ENCODE measurements at places on chromosomes 12 and 14.
A peak's percentile ranks its signal among the peaks of the same experiment; 100 is the strongest.

DNA sequence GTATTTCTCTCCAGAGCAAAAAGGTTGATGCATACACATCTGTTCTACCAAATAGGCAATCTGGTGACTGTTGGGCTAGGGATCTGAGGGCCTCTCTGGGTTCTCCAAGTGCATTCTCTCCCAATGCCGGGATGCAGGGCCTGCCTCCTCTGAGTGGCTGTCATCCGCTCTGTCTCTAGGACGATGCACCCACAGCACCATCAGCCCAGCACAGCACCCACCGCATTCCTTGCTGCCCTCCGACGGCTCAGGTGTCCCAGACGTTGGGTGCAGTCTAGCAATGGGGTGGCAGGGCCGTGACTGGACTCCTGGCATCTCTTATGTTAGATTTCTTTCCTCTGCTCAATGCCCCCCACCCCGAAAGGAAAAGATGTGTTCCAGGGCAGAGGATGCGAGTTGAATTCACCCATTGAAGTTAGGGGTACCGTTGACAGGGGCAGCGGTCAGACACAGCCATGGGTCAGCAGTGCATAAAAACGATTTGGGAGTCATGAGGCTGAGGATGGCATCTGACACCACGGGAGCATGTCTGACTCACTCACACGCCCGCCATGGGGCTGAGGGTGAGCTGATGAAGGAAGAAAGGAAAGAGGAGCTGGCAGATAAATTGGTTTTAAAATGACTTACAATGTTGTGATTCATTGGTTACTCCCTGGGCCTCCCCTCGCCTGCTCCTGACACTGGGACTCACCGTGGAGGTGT lies 93.2 kb upstream of the C14orf180 start:
- DNase-seq: no peak

DNA sequence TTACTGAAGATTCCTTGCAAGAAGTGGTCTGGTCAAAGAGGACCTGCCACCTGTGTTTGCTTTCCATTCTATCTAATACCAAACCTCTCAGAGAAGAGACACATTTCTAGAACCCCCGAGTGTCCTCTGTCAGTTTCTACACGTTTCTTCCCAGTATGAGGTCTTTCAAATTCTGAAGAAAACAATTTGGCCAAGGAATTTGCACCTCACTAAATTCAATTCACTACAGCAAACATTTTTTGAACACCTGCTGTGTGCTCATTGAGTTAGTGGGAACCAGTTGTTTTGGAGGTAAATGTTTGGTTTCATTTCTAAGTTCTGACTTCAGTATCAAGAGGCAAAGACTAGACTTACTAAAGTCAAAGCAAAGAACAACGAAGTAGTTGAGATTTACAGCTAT lies 19.4 kb downstream of the GPR19 start:
- DNase-seq: no peak

GRCh38 chr14:58829594-58829993 lies 191.8 kb downstream of the DACT1 start:
- DNase-seq: no peak

DNA sequence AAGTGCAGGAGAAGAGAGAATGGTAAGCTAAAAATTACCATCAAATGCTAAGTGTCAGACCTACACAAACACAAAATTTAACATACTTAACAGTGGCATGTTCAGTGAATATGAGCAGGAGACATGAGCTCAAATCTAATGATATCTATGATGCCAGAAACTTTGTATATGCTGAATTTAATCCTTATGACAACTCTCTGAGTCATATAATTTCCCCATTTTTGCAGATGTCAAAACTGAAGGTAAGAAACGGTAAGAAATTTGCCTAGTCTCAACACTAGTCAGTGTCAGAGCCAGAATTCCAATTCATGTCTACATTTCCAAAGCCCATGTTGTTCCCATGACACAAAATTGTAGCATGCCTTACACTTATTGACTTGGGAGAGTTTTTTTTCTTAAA lies 375.8 kb downstream of the APAF1 start:
- DNase-seq: no peak

GRCh38 chr14:94079891-94080620 lies 946 bp downstream of the DDX24 start:
- DNase-seq: peak; percentile 52

- DNase-seq: peak; percentile 38
These were observed 76.4 kb upstream of the DICER1 start for GRCh38 chr14:95233702-95234241.

- no peak for DNase-seq
These were observed 142.7 kb downstream of the TBX5 start for GRCh38 chr12:114263056-114263805.

- DNase-seq: no peak
These were observed 13.4 kb upstream of the GPRC5A start for GRCh38 chr12:12877781-12878455.

GRCh38 chr12:56020423-56021184 lies at the start of gene IKZF4:
TSS of gene IKZF4 (plus strand) at chr12:56021043. CDS start at chr12:56021494, 451 bp downstream.
- peak; percentile 18 for DNase-seq

GRCh38 chr12:4174417-4174816 lies 99.1 kb upstream of the CCND2 start:
- DNase-seq: no peak

- no peak for DNase-seq
These were observed 157.6 kb downstream of the DUSP6 start for GRCh38 chr12:89194683-89195082.

- peak; percentile 71 for DNase-seq
These were observed 75.2 kb upstream of the FBRSL1 start for GRCh38 chr12:132414634-132415326.

DNA sequence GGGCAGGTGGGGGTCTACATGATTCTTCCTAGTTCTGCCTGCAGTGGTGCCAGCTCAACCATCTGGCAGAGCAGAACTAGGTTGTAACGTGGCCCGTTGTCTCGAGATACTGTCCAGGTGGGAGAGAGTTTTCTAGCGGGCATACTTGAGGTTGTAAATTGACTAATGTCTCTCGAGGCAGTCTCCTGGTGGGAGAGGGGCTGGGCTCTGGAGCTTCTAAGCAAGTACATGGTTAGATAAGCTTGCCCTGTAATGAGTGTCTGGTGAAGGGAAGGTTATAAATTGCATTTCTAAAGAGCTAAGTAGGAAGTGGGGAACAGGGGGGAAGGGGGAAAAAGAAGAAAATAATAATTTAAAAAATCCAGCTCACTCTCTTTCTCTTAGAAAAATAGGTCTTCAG lies 18.1 kb downstream of the BDKRB1 start:
- DNase-seq: no peak

DNA sequence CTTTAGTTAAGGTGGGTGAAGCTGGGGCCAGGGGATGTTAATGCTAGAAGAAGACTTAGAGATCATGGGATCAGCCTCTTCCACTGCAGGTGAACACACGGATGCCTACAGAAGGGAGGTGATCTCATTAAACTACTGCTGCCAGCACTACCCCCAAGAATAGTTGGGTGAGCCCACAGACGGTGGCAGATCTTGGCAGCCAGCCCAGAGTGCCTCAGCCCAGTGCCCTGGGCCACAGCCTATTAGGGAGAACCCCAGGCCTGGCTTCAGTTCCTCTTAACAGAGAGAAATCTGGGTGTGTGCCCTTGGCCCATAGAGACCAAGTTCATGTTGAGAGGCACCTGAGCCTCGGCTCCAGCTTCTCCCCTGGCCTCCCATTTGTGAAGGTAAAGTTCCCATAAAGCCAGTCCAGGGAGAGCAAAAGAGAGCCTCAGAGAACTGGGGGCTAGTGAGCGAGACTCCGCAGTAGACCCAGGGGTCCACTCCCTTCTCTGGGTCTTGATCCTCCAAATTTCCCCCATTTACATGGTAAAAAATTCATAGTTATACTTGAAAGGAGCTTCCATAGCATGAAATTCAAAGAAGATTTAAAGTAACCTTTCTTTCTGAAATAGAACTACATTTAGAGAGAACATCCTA lies 125.0 kb upstream of the CCND2 start:
- peak; percentile 13 for DNase-seq

GRCh38 chr14:31766315-31766892 lies 205.2 kb downstream of the NUBPL start:
- DNase-seq: no peak

- DNase-seq: no peak
These were observed 361.2 kb upstream of the PDE3A start for GRCh38 chr12:20006871-20007730.

DNA sequence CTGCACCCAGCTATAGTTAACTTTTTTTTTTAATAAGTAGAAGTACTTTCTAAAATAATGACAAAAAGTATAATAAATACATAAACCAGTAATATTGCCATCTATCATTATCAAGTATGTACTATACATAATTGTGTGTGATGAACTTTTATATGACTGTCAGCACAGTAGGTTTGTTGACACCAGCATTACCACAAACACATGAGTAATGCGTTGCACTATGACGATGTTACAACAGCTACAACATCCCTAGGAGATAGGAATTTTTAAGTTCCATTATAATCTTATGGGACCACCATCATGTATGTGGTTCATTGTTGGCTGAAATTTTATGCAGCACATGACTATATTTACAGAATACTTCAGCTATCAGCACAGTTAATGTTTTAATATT lies 62.9 kb upstream of the VSX2 start:
- DNase-seq: no peak

GRCh38 chr14:72485695-72486094 lies 408.2 kb downstream of the DPF3 start:
- DNase-seq: no peak

GRCh38 chr12:91317306-91317705 lies 134.7 kb upstream of the DCN start:
- DNase-seq: no peak

DNA sequence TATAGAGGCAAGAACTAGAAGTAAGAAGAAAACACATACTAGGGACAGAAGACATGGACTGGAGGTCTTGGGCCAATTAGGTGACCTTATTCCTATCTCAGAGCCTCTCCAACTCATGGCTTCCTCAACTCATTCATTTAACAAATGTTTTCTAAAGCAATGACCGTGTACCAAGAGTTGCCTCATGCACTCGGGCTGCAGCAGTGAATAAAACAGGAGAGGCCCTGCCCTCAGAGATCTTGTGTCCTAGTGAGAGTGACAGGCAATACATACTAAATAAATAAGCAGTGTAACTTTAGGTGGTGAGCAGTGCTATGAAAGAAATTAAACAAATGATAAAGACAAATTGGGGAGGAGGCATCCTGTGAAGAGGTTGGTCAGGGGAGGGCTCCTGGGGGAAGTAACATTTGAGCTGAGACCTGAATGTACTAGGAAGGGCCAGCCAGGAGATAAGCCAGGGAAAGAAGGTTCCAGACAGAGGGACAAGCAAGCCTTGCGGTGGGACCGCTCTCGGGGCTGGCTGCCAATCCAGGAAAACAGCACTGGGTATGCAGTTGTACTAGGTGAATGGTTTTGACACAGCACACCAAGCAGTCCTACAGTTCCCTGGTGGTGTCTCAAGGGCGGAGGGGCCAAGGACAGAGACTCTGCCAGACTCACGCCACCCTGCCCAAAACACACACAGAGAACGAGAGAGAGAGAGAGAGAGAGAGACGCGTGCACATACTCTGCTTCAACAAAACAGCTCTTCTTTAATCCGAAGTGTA lies 1.3 kb downstream of the NINJ2 start:
- no peak for DNase-seq

DNA sequence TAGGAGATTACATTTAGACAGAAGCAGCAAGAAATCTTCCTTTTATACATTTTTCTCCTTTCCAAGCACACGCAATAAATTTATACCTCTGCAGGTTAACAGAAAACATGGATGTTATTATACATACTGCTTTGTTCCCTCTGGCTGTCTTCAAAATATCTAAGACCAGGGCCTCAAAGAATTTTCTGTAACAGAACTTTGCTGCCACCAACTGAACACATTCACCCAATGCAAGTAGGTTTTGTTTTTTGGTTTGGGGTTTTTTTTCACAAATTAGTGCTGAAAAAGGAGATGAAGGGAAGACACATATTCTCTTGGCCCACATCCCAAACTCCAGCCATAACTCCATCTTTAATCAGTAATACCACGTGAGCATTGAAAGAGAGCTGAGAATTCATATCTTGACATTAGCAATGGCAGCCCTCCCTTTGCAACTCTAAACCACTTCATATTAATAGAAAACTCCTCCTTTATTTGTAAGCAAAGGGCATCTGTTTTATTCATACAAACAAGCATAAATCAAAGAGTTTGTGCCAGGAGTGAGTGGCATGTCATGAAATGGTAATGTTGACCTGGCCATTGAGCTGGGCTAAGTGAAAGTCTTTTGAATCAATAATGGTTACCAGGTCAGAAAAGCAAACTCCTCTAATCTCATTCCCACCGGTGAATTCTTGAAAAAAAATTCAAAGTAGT lies 150.8 kb upstream of the FSCB start:
- DNase-seq: peak; percentile 6

DNA sequence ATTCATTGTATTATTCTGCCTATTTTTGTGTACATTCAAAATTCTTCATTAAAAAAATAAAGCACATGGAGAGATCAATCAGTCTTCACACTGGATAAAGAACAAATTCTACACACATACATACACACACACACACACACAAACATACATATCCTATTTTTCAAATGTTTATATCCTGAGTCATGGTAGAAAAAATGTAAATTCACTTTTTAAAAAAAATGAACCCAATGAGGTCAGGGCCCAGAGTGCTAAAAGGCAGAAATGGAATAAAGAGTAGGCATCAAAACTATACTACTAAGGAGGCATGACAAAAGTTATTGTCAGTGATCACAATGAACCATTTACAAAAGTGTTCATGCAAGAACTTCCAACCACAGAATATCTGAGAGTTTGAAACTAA lies 17.3 kb downstream of the GALC start:
- no peak for DNase-seq

DNA sequence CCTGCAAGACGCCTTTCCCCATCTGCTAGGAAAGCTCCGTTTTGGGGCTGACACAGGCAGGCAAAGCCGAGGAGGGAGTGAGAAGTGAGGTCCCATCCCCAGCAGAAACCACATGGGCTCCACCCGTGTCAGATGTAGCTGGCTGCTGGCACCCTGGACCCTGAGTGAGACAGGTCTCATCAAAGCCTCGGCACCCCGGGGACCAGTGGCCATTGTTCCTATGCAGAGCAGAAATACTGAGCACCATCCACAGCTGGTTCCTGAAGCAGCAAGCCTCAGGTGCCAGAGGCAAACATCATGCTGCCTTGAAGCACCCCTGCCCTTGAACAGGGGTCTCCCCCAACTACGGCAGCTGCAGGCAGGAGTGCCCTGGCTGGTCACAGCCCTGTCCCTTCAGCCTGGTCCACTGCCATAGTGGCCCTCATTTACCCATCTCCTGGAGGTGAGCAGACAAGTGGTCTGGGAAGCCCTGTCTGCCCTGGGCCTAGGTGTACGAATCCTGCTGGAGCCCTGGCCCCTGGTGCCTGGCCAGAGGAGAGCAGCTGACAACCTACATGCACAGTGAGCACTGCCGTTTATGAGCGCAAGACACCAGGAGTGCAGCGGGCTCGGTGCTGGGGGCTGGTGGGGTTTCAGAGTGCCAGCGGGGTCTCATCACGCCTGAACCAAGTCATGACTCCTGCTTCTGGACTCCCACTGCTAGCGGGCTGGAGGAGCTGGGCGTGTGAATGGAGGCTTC lies 289.8 kb upstream of the RTL1 start:
- no peak for DNase-seq

GRCh38 chr12:26125400-26126339 lies 833 bp upstream of the BHLHE41 start:
- peak; percentile 87 for DNase-seq
